ENCODE measurements at places on chromosomes 12 and 14.

GRCh38 chr12:24888813-24889212 lies 60.1 kb downstream of the BCAT1 start:
- DNase-seq, result no peak

- no peak for DNase-seq
Observed at GRCh38 chr12:109840305-109841074, 7.3 kb upstream of the TRPV4 start.

DNA sequence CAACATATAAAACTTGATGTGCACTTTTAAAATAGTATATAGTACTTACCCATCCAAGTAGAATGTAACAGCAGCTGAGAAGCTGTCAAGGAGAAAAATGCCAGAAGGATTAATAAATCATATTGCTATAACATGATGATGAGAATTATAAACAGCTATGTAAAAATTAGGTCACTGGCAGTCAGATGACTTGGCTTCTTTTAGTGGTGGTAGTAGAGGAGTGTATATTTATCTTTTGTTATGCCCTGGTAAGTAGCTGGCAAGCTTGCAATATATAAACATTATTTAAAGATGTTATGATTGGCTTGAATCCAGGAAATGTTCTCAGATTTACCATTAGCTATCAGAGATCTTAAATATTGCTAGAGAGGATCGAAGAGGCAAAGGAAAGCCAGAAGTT lies 471.0 kb upstream of the MGAT4C start:
- DNase-seq, result no peak

DNA sequence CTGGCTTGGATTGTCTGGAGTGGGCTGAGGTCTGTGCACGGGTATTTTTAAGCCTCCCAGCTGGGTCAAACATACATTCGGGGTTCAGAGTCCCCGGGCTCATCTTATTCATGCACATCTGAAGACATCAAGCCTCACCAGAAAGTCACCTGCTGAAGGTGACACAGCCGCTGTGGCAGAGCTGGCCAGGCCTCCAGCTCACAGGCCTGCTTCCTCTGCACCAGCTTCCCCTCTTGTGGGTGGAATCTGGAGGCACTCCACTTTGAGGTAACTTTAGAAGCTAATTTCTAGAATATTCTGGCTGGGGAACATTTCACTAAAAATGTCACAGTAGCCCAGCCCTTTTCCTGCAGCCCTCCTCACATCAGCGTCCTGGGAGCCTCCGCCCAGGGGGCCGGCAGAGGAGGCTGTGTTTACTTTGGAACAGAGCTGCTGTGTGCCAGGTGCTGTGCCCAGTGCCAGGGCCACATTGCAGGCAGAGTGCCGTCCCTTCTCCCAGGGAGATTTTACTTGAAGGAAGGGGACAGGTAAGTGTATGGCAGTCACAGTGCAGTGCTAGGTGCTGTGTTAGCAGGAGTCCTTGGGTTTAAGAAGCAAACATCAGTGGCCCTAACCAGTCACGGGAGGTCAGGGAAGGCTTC lies 62.2 kb downstream of the TSPAN11 start:
- no peak for DNase-seq

DNA sequence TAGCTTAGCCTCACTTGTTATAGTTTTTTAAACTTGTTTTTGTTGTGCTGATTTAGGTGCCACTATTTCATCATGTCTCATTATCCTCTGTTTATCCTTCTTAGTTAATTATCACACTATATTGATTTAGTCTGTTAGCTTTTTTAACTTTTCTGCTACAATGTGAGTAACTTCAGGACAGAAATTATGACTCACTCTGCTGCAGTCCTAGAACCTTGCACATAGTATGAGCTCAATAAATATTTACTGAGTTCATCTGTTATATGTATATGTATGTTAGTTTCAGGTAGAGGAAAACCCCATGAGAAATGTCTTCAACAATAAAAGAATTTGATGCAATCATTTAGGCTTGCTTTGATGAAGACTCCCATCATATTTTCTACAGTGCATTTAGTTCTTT lies 224.3 kb upstream of the NAV3 start:
- no peak for DNase-seq

- peak; percentile 26 for DNase-seq
Observed at GRCh38 chr14:103427485-103428443, 42.5 kb downstream of the MARK3 start.

GRCh38 chr14:59356767-59357166 lies 108.4 kb downstream of the GPR135 start:
- no peak for DNase-seq

DNA sequence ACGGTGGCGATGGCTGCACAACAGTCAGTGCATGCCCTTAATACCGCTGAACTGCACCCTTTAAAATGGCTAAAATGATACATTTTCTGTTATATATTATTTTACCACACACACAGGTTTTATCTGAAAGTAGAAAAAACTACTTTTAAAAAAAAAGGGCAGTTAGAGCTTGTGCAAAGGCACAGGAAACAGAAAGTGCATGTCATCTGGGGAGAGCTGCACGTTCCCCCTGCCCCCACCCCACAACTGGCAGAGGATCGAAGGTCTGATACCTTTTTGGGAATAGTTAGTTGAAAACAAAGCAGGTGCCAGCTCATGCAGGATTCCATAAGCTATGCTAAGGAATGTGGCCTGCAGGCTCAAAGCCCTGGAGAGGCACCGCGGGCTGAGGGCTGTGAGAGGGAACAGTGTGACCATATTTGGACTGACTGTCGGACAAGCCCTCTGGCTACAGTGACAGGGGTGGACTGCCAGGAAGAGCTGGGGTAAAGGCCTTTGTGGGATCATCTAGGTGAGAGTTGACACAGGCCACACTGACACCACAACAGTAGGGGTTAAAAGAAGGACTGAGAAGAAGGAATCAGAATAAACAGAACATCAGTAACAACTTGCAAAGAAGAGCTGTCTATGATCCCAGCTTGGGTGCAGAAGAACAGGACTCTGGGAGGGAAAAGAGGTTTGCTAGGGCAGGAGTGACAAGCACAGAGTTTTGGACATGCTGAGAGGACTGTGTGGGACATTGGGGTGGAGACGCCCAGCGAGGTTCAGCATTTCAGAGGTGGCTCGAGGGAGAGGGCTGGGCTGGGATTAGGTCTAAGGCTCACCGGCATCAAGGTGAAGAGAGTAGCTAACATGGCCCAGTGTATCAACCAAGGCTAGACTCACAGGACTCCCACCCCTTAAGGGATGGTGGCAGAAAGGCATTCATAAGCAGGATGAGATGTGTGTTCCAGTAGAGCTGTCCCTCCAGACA lies 54.6 kb downstream of the ACTN1 start:
- DNase-seq, result no peak

DNA sequence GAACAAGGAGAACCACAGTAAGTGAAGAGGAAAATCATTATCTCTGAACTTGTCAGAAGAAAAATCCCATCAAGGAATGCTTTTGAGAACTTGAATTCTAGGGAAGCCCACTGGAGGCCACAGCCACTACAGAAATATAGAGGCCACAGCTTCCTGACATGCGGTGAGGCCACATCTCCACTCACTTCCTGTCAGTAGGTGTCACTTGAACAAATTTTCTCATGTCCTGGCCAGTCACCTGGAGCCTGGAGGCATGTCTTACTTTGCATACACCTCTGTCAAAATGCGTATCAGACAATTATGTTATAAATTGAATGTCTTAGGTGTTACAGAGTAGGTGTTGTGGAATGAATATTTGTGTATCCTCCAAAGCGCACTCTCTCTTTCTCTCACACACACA lies 370.3 kb downstream of the DAD1 start:
- peak; percentile 22 for DNase-seq

GRCh38 chr12:47819896-47820630 lies at the start of gene HDAC7:
Gene HDAC7, minus strand, starts transcription at chr12:47819903. Its CDS starts 118 bp downstream, at chr12:47819785.
- peak; percentile 82 for DNase-seq

DNA sequence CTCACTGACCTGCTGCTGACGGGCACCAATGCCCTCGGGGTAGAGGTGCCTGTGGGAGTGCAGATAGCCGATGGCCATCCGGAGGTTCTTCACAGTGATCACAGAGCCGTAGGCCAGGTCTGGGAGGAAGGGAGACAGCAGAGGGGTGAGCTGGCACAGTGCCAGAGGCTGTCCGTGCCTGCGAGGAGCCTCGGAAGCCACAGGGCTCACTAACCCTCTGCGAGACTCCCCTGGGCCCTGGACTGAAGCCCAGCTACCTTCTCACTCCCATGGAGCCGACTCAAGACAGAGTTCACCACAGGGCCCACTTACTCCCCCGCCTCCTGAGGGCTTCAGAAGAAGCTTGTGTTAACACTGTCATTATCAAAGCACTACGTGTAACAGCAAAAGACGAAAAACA lies 24.5 kb downstream of the POMT2 start:
- DNase-seq, result no peak

GRCh38 chr12:104456417-104456949 lies at the start of gene CHST11:
Gene CHST11, plus strand, starts transcription at chr12:104456948.
- DNase-seq, result peak; percentile 89

DNA sequence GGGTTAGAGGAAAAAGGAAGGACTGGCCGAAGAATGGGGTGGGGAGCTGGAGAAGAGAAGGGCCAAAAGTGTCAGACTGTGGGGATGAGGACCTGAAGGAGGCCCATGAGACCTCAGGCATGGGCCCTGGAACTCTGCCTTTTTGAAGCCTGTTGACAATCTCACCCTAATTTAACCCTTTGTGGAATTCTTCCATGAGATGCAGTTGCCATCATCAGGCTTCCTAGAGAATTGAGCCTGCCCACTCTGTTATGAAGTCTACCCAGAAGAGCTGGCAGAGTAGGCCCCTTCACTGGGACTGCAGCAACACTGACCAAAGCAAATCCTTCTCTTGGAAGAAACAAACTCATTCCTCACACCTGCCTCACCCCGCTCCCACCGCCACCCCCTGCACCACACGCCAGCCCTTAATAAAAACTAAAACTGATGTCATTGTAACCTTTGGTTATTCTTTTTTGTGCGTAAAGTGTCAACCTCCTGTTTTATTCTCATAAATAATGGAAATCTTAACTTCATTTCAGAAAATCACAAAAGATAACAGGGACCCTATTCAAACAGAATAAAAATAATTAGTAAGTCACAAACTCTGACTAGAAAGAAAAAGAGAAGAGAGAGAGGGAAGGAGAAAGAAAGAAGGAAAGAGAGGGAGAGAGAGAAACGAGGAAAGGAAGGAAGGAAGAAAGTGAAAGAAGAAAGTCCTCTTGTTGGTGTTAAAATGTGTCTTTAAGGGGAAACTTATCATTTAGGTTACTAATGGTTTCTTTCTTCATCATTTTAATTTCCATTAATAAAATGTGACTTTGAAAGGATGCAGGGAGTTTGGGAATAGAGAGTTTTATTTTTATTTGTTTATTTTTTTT lies 61.3 kb downstream of the CRADD start:
- DNase-seq, result no peak

All from DND-41 (cell line).